Body of pancreas (tissue), 4 donors: ENCODE measurements at places on chromosomes 11 and 22.

GRCh38 chr11:104484804-104485554 lies 321.0 kb upstream of the PDGFD start:
- DNase-seq = peak; percentile 28

DNA sequence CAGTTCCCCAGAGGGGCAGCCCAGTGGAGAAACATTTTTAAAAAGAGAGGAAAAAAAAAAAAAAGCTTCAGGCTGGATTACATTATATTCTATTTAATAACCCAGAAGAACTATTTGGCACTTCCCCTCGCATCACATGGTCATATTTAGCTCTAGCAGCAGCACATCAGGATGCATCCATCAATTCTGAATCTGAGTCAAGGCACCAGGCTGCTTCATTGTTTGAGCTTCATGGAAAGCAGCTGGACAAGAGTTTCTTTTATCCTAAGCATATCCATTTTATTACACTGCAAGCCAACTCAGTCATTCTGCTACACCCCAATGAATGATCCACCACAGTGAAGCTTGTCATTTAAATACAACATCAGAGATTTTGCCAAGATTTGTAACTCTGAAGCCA lies 10.0 kb downstream of the SPTY2D1 start:
- DNase-seq = no peak

- no peak for DNase-seq
Measured at GRCh38 chr11:105548359-105548758, 61.5 kb upstream of the GRIA4 start.

GRCh38 chr11:57513911-57514537 lies 1.5 kb downstream of the SLC43A1 start:
- DNase-seq = peak; percentile 70

GRCh38 chr11:111097191-111097590 lies 148.3 kb upstream of the POU2AF2 start:
- peak; percentile 19 for DNase-seq

- no peak for DNase-seq
Measured at GRCh38 chr11:115222863-115223530, 281.2 kb downstream of the CADM1 start.

GRCh38 chr22:43554694-43555365 lies 143.0 kb downstream of the MPPED1 start:
- no peak for DNase-seq

DNA sequence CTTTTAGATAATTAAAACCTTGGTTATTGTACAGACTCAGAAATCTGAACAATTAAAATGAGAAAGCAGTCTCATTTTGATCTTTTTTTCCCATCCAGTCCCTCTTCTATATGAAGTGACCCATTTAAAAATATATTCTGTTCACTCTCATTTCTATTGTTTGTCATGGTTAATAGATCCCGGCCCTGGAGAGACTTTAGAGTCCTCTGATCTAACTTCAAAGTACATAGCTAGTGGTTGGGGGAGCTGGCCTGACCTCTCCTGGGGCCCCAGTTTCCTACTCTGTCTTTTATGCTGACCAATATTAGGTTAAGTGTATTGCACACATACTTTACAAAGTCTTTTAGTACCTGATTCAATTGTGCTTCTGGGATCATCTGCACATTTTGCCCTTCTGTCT lies 13.5 kb downstream of the MRPL48 start:
- DNase-seq = no peak

DNA sequence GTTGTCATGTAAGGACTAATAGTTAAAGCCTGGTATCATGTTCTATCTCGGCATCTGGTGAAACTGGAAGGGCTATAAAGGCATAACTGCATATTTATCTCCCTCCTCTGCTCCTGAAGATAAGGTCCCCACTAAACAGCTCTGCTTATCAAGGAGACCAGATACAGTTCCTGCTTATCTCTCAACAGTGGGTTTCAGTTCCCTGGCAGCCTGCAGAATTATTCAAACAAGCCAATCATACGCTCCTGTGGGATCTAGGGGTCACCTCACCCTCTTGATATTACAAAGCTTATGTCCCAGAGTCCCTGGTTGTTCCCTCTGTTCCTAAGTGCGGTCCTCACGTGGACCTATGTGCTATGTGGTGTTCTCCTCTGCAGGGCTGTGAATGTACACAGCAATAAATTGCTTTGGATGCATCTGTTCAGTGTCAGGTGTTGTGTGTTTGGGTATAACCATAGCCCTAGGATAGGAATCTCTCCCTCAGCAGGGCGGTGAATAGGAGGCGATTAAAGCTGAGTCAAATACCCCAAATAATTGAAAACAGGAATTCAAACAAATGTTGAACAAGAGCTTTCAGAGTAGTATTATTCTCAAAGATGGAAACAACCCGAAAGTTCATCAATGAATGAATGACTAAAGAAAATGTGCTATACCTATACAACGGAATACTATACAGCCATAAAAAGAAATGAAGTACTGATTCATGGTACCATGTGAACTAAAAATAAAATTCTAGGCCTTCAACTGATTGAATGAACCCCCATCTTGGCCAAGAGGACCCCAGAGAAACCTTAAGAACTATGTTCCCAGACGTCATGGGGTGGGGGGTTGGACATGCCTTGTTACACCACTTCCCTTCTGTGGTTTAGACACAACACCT lies 3.1 kb upstream of the OOSP4A start:
- no peak for DNase-seq

GRCh38 chr22:23184764-23185113 lies 4.4 kb downstream of the BCR start:
- no peak for DNase-seq

DNA sequence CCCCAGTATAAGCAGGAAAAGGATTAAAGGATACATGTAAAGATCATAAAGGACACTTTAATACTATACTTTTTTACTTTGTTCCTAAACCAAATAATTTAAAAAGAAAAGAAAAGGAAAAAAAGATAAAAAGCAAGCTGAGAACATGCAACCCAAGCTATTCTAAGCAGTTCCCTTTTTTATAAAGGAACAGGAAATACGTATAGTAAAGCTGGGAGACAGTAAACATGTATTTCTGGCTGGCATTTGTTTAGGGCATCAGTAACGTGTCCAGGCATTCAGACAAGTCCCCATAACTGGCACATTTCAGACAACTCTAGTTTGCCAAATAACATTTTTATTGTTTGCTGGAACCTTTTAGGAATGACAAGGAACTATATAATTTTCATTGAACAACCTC lies 24.9 kb downstream of the BCO2 start:
- no peak for DNase-seq

DNA sequence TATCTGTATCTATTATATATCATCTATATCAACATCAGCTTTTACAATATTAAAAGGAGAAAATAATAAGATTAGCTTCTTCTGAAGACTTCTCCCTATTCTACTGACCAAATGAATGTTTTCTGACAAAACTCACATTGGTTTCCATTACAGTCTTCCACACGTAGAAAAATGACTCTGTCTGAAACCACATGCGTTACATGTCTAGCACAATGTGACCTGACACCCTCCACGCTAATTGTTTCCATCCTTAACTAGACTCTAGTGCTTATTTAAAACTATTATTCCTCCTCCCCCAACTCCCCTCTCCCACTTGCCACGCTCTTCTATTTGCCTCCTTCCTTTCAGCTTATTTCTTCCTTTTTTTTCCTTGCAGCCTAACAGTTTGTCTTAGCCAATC lies 172.1 kb downstream of the ADAMTS15 start:
- DNase-seq = no peak

- no peak for DNase-seq
Measured at GRCh38 chr11:72436661-72437060, 2.3 kb upstream of the CLPB start.

GRCh38 chr11:81870815-81871214 lies 862.8 kb downstream of the FAM181B start:
- DNase-seq = no peak

- peak; percentile 78 for DNase-seq
Measured at GRCh38 chr11:44955015-44955738, 4.5 kb upstream of the TP53I11 start.

GRCh38 chr11:59437770-59438169 lies 1.5 kb downstream of the OR5A1 start:
- DNase-seq = no peak

DNA sequence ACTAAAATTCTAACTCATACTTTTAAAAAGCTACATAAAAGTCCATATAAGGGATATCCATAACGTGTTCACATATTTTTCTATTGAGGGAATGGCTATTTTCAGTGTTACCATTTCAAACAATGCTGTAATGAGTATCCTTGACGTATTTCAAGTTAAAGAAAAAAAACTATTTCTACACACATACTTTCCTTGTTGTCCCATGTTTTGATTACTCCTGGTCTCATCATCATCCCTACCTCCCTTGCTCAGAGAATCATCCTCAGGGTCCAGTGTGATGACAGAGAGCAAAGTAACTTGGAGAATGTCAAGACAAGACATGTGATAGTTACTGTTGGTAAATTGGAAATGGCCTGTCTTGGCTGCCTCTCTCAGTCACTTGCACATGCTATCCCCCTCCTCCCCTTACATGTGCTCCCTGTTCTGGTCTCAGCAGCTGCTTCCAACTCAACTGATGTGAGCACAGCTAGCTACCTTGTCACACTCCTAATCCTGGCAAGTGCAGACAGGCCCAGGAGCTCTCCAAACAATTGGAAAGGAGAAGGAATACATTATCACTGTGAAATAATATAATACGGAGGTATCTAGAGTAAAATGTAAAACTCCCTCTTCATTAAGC lies 21.8 kb downstream of the NUMA1 start:
- DNase-seq = no peak

- peak; percentile 62 for DNase-seq
Measured at GRCh38 chr11:130314184-130314749, 450 bp downstream of the ZBTB44 start.

DNA sequence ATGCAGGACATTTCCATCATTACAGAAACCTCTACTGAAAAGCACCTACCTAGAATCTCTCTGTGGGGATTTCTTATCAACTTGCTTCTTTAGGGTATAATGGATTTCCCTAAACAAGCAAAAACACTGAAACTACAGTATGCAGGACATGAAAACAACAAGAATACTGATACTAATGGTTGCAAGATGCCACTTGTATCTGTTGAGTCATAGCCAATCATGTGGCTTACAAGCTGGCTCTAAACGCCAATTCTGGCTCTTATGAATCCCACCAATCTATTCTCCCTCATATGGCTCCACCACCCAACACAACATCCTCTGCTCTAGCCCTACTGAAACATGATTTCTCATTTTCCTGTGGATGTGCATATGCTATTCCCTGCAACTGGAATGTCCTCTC lies 22.6 kb downstream of the TENM4 start:
- DNase-seq = no peak

- DNase-seq = no peak
Measured at GRCh38 chr11:27894552-27894951, 194.3 kb upstream of the BDNF start.

- no peak for DNase-seq
Measured at GRCh38 chr22:36684841-36685240, 18.7 kb downstream of the CACNG2 start.

DNA sequence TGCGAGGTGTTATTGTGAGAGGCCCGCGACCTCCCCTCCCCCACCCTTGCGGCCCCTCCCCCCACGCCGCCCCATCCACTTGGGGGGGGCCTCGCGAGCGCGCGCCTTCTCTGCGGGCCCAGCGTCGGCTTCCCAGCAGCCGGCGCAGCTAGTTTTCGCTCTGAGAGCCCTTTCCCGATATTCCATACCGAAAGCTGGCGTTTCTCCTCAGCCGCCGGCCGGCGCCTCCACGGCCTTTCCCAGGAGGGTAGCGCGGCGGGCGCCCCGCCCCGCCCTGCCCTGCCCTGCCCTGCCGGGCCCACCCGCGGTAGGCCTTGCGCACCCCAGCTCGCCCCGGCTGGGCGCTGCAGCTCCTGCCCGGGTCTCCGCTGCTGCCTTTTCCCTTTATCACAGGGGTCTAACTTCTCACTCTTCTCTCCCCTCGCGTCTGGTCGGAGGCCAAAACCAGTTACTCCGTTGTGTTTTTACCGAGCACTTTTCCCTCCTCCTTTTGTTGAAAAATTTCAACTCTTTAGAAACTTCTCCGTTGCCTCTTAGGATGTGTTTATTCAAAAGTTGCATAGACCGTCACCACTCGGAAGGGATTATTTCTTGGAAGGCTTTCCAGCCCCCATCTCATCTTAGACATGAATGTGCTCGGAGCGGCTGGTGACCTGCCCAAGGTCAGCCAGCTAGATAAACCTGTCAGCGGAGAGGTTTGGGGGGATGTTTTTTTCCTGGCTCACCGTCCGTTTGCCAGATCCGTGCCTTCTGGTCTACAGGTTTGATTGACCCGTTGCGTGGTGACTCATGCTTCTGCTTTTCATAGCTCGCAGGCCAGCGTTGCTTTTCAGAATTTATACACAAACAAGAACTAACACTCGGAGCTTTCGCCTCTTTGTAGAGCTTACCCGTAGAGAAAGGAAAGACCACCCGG lies 648 bp downstream of the PAFAH1B2 start:
- DNase-seq = peak; percentile 75

GRCh38 chr11:38791346-38791961 lies 2193.4 kb upstream of the RAG2 start:
- DNase-seq = peak; percentile 34

GRCh38 chr11:13339195-13340153 lies 61.9 kb downstream of the BMAL1 start:
- DNase-seq = peak; percentile 24

DNA sequence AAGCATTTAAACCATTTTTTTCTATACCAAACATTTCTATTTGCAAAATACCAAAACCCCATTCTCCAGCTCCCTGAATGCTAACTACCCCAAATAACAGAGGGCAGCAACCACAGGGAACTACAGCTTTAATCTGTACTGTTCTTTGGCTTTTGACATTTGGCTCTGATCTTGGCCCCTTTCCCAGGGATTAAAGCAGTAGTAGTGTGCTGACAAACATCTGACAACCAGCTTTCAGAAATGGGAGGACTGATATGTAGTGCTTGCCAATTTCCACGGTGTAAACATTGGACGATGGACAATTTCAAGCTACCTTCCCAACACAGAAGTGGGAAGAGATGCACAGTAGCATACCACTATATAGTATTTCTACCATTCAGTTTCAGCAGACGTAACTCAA lies 88.4 kb upstream of the TEAD1 start:
- no peak for DNase-seq

DNA sequence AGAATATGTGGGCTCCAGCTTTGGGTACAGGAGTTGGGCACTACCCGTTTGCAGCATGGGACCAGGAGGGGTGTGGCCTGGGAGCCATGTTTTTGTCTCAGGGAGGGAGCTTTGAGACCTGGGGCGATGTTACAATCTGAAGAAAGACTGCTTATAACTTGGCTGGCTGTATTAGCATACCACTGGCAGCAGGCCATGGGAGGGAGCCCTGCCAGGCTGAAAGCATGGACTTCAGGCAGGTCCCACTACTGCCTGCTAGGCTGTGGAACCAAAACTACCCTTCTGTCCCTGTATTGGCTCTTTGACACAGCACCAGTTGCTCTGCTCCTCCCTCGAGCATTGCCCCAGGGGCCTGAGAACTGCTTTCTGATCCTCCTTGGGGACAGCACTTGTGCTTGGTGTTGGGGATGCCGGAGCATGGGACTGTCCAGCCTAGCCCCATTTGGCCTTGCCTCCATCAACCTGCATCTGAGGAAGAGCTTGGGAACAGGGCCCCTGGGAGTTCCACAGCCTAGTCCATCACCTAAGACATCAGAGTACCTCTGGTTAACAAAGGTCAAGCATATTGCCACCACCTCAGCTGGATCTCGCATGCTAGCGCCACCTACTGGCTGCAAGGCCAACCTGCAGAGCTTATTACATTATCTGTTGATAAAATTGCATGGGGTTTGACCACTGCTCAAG lies 217.4 kb downstream of the SBF2 start:
- DNase-seq = no peak

- DNase-seq = no peak
Measured at GRCh38 chr22:32531228-32531627, 56.6 kb downstream of the FBXO7 start.

GRCh38 chr11:134915212-134915611 lies 503.2 kb upstream of the B3GAT1 start:
- DNase-seq = peak; percentile 16
